ENCODE measurements at places on chromosomes 2 and 18.

GRCh38 chr18:51513517-51513916 lies 316.0 kb upstream of the MEX3C start:
- DNase-seq, result no peak

DNA sequence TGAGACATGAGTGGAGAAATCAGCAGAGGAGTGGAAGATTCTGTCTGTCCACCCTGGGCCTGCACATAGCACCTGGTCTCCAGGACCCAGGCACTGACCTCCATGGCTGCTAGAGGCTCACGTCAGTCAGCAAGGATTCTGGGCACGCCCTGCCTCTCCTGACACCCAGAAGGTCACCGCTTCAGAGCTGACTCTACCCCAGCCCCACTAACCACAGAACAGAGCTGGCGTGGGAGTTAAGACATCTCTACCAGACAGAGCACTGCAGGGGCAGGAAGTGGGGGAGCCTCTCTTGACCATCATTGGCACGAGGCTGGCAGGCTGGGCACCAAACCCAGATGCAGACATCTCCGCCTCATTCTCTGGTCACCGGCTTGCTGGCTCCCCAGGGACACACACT lies 3.0 kb downstream of the ADCY3 start:
- peak; percentile 60 for DNase-seq

- no peak for DNase-seq
Measured at GRCh38 chr2:2698182-2699120, 367.4 kb upstream of the MYT1L start.

GRCh38 chr2:20365249-20365817 lies 14.7 kb upstream of the PUM2 start:
- peak; percentile 60 for DNase-seq

DNA sequence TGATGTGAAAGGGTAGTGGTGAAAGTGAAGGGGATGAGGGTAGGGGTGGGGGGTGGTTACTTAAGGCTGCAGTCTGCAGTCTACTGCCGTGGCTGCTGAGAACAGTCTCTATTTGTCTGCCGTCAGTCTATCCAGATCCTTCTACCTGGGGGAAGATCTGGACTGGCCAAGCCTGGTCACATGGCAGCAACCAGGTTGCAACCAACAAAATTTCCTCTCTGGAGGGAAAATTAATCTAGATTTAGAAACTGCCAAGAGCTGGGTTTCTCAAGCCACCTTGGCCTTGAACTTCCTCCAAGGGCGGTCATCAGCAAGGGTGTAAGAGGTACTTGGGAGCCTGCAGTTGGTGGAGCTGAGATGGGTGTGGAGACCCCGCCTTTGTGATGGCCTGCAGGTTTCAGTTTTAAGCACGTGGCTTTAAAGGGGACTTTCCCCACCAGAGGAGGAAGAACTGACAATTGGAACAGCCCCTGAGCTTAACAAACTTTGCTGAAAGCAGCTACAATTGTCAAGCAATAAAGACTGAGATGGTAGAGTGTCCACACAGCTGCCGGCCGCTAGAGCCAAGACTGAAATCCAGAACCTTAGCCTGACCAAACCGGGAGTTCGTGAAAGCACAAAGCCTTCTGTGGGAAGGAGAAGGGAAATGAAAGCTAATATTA lies 31.4 kb upstream of the KCMF1 start:
- DNase-seq, result peak; percentile 82
